Omental fat pad (tissue), 4 donors: ENCODE measurements at places on chromosomes 3 and 15.

DNA sequence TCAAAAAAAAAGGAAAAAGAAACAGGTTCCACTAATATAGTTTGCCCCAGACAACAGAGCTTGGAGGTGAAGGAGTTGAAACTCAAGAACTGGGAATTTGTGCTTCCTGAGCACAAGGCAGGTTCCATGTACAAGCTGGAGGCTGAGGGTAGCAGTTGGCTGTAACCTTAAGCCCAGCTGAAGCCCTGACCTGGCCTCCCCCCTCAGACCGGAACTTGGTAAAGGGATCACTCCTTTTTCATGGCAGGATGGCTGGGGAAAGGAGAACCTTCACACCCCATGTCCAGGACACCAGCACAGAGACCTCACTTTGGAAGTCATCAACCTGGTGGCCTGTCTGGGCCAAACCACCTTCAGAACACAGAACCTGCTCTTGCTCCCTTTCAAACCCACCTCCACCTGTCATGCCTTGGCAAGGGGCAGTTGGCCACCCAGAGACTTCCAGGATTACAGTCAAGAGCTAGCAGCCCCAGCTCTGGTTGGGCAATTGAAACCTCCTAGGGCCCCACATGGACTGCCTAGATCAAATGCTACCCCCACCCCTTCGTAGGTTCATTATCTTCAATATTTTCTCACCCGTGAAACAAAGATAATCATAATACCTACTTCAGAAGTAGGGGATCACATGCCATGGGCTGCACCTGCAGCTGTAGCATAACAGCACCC lies 3.5 kb downstream of the RPL29 start:
- DNase-seq = no peak

GRCh38 chr15:55819397-55820034 lies 76.6 kb upstream of the PRTG start:
- DNase-seq = no peak

- no peak for DNase-seq
These were observed 47.2 kb downstream of the CD86 start for GRCh38 chr3:122102191-122102935.

- DNase-seq = no peak
These were observed 131.0 kb downstream of the MEX3B start for GRCh38 chr15:81914734-81915256.
